ENCODE measurements at places on chromosomes 4 and X.

GRCh38 chrX:17848545-17849265 lies 12.4 kb downstream of the RAI2 start:
- DNase-seq = no peak

DNA sequence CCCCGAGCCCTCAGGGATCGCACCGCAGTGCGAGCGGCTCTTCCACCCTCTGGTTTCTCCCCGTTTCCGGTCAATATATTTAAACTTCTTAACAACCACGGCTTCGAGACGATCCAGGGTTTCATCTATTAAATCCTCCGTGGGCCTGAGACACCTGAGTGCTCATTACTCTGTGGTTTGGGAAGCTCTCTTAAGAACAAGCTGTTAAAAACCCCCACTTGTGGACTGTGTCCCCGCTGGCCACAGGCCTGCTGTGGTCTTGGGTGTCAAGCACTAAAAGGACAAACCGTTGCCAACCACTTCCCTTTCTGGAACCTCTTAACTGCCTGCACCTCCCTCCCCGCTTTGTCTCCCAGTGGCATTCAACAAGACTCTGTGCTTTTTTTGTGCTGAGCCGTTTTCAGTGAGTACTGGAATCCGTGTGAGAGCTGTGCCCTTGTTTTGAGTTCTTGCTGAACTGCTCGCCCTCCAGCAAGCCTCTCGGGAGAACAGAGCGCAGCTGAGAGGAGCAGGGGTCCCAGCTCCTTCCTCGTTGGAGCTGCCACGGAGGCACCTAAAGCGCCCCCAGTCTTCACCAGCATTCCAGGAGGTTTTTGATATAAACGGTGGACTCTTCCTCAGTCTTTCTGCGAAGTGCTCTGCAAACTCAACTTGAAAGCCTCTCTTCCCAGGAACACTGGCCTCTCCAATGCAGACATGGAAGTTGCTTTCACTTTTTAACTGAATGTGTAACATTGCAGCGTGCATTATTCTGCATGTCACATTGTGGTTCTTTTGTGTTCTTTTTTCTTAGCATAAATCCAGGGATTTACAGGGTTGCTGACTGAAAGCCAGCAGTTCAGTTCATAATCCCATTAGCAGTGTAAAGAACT lies 691 bp upstream of the IGFBP7 start:
- DNase-seq = peak; percentile 23

GRCh38 chr4:16843831-16844508 lies 54.5 kb downstream of the LDB2 start:
- DNase-seq = no peak

DNA sequence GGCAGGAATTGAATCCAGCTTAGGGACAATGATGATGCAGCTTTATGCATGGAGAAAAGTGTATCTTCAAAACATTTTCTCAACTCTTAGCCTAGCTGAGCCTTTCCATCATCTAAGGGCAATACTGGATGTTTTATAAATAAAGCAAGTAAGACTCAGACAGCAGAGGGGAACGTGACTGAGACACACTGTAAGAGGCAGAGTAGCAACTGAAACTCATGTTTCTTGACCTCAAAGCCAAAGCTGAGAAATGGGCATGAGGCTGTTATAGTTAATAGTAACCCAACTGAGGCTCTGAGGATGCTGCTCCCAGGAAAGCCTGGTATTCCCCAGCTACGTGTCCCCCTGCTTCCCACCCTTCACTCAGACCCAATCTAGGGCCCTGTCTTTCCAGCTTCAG lies 44.6 kb downstream of the ARHGEF9 start:
- no peak for DNase-seq

- DNase-seq = no peak
Observed at GRCh38 chrX:131728295-131729145, 184.6 kb downstream of the OR13H1 start.

DNA sequence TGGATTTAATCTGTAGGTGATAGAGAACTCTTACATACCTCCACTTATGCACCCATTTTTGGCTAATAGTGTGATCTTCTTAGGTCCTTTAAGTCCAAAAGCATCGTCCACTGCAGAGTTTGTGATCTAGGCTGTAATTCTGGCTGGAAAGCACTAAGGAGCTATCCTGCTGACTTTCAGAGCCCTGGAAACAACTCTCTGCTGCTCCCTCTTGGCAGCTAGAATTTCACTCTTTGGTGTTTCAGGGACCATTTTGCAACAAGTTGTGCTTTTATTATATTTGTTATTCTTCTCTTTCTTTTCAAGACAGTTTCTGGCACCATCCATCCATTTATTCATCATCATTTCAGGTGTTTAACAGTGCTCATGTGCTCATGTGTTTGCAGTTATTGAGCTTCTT lies 130.0 kb downstream of the RBM46 start:
- DNase-seq = no peak

GRCh38 chr4:126853715-126854114 lies 779.0 kb upstream of the INTU start:
- no peak for DNase-seq

GRCh38 chrX:138745196-138745595 lies 33.7 kb upstream of the FGF13 start:
- peak; percentile 13 for DNase-seq

DNA sequence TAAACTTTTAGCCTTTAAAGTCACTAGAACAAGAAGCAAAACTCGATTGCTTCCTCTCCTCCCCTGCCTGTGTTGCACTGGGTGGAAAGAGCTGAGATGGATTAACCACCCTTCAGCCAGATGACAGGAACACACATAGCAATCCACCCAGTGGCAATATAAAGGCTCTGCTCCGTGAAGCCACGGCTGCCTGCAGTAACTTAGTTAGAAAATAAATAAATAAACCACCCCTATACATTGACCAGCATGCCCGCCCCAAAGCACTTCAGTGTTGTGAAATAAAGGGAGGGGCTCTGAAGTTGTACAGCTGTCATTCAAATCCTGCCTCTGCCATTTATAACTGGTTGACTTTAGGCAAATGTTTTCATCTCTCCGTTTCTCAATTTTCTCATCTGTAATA lies 217.1 kb upstream of the LDB2 start:
- DNase-seq = no peak

DNA sequence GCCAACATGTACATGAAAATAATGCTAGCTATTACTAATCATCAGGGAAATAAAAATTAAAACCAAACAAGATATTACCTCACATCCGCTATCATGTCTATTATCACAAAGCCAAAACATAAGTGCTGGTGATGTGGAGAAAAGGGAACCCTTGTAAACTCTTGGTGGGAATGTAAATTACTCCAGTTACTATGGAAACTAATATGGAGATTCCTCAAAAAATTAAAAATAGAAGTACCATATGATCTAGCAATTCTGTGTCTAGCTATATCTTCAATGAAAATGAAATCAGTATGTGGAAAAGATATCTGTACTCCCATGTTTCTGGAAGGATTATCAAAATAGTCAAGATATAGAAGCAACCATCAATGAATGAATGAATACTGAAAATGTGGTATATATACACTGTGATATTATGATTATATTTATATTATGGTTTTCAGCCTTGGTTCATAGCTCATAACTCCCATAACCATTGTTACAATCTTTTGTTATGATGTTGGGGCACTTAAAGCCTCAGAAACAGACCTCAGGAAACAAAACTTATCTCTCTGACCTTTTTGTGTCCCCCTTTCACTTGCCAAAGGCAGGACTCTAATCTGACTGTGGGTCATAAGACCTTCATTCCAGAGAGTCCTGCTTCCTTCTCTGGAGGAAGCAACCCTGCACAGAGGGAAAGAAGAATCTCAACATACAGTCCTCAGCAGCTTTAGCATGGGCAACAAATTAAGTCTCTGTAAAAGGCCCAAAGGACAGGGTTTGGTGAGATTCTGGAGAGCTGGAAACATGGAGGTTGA lies 933.2 kb downstream of the ADGRL3 start:
- no peak for DNase-seq

DNA sequence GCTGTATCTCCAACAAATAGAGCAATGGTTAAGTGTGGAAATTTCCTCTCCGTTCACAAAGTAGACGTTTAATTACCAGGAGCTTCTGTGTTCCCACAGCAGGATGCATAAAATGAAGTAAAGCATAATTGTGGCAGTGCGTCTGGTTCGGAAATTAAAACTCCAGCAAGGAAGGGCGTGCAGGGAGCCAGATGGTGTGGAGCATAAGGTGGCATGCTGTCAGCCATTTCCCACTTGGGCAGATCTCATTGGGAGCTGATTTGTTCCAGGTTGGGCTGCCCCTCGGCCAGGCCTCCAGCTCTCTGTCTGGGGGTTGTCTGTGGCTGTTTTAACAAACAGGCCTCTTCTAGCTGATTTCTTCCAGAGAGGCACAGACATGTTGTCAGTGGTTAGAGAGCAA lies 182.1 kb upstream of the CLNK start:
- DNase-seq = no peak

- DNase-seq = no peak
Observed at GRCh38 chr4:141177171-141177570, 43.5 kb upstream of the ZNF330 start.

GRCh38 chrX:15790769-15791290 lies 546 bp downstream of the ZRSR2 start:
- DNase-seq = no peak

DNA sequence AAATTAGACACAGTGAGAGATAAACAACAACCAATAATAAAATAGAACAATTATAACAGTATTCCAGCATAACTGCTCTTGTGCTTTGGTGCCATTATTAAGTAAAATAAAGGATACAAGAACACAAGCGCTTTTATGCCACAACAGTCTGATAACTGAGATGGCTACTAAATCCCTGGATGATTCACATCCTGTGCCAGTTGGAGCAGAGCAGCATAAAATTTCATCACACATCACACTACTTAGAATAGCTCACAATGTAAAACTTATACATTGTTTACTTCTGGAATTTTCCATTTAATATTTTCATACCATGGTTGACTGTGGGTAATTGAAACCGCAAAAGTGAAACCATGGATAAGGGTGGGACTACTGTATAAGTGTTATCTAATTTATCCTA lies 399.9 kb upstream of the CNKSR2 start:
- no peak for DNase-seq

GRCh38 chr4:105122350-105122749 lies 24.3 kb upstream of the TET2 start:
- DNase-seq = no peak

GRCh38 chrX:109596015-109596414 lies 29.0 kb downstream of the KCNE5 start:
- no peak for DNase-seq

GRCh38 chrX:71514367-71515037 lies 18.4 kb upstream of the OGT start:
- peak; percentile 49 for DNase-seq

DNA sequence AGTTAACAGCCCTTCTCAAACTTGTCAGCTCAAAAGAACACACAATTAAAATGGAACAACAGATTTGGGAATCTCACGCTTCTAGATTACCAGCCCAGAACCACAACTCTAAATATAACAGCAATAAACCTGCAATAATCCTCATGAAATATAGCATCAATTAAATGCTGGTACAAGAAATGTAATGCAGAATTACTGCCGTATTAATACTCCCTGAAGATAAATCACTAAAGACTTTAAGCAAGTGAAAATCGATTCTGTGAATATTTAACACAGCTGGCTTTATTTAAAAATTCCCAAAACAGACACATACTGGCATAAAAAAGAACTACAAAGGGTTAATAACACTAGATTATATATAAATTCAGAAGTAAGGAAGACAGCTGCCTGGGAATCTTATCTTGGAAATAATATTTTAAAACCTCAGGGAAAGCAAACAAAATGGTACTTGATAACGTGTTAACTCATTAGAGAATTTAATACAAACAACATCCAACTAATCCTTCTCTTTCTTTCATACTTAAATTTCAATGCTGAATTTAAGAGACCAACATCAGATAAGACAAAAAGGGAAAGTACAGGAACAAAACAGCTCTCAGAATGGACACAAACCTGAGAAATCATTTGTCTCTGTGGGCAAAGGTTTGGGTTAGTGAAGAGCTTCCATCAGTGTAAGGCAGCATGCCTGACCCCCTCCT lies 34.7 kb downstream of the APBB2 start:
- no peak for DNase-seq

GRCh38 chrX:49066690-49067089 lies 7.1 kb downstream of the PRAF2 start:
- no peak for DNase-seq

- no peak for DNase-seq
Observed at GRCh38 chr4:186844059-186844681, 120.5 kb upstream of the FAT1 start.

- no peak for DNase-seq
Observed at GRCh38 chr4:2795893-2796848, 3.3 kb downstream of the SH3BP2 start.

- no peak for DNase-seq
Observed at GRCh38 chrX:16476692-16477091, 173.3 kb upstream of the S100G start.

DNA sequence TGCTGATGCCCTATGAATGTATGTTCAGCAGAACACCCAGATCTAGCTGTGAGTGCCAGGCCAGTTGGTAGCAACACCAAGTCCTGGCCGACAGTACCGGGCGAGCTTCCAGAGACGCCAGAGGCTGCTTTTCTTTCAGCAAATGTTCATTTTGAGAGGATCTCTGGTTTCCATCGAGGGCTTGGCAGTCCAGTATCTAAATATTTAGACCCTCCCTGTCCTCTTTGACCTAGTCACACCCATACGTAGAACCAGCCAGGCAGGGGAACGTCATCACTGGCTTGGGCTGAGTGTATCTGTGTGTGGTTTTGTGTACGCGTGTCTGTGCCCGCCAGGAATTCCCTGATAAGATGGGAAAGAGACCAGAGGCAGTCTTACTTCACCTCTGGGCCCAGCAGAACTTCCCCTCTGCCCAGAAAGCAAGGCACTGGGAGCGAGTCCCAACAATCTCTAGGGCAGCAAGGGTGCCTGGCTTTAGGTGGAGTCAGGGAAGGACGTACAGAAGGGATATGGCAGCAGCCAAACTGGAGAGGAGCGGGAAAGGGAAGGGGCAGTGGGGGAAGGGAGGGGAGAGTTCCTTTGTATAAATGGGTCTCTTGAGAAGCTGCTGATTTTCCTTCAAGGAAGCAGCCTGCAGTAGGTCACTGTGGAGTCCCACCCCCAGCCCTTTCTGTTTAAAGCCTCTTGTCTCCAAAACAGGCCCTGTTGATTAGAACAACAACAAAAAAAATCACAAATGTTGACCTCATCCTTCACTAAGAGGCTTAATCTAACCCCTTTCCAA lies 15.0 kb upstream of the ELF4 start:
- no peak for DNase-seq

DNA sequence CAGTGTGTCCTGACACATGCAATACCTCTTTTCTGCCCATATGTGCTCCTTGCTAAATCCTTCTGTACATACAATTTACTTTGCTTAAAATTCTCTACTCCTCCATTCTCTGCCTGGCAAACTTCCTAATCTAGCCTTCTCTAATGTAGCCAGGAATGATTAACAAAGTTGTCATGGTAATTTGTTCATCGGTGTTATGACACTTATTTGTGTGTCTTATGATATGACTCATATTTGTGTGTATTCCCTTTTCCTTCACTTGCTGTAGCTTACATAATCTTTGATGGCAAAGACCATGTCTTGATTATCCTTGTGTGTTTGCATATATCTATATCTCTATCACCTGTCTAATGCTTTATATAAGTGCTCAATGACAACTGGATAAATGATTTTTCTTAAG lies 133.3 kb downstream of the COL25A1 start:
- no peak for DNase-seq

- no peak for DNase-seq
Observed at GRCh38 chr4:163523791-163524365, 29.4 kb downstream of the TMA16 start.

Measured in GM10248 (cell line).